ENCODE measurements at places on chromosomes 7 and 10.

- no peak for DNase-seq
Measured at GRCh38 chr10:55163388-55163979, 362.5 kb upstream of the PCDH15 start.

GRCh38 chr7:151094675-151095074 is 8.4 kb downstream of the AGAP3 start:
- peak; percentile 68 for DNase-seq

GRCh38 chr7:122307228-122307621 is 2.7 kb upstream of the FEZF1 start:
- no peak for DNase-seq

DNA sequence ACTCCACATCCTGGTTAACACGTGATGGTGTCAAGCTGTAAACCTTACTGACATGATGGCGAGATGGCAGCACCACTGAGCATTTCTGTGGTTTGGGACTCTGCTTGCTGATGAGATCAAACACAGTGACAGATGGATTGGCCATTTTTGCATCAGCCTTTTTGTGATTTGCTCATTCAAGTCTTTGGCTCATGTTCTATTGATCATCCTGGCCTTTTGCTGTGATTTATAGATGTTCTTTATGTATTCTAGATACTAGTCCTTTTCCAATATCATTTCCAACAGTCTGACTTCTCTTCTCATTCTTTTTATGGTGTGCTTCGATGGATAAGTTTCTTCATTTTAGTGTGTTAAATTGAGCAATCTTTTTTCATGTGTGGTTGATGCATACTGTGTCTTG is 24.7 kb upstream of the DIP2C start:
- DNase-seq, result no peak

DNA sequence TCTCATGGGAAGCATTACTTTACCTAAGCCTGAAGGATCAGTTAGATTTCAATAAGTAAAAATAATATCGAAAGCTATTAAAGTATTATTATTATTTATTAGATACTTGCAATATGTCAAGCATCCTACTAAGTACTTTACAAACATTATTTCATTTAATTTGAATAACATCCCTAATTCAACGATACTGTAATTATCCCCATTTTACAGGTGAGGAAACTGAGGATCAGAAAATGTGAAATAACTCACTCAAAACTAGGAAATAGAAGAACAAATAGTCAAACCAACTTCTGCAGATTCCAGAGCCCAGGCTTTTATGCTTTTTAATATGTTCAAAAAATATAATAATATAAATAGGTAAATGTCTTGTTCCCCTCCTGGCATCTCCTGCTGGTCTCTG is 10.3 kb upstream of the PDCD4 start:
- no peak for DNase-seq

DNA sequence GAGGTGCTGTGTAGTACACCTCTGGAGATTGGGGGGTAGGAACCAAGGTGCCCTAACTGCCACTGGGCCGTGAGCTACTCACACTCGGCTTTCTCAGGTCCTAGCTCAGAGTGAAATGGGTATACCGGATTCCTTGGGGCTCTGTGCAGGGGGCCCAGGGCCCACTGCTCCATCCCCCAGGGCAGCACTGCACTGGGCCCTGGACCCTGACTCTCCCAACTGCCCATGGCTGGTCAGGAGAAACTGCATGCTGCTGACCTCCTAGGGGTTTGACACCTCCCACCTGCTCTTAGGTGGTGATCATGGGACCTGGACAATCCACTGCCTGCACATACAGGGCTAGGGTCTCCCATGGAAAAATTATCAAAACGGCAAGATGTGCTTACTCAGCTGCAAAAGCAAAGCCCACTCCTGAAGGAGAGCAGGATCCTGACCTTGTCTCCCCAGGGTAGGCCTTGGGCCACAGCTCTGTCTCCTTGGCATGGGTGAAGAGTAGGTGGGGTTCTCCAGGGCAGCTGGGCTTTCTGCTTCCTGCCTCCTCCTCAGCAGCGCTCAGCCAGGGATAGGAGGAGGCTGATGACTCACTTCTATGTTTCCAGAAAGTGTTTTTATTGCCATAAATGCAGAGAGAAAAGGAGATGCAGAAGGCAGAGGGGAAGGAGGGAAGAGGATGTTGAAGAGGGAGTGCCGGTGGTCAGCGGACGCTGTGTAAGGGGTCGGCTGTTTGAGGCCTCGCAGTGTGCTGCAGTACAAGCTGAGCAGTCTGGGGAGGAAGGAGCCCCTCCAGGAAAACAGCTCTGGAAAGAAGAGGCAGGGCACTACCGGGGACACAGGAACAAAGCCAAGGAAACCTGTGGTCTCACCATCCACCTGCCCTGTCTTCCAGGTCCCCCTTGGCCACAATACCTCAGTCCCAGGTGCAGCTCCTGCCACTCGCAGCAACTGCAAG is 107.8 kb downstream of the ARHGAP22 start:
- peak; percentile 90 for DNase-seq

DNA sequence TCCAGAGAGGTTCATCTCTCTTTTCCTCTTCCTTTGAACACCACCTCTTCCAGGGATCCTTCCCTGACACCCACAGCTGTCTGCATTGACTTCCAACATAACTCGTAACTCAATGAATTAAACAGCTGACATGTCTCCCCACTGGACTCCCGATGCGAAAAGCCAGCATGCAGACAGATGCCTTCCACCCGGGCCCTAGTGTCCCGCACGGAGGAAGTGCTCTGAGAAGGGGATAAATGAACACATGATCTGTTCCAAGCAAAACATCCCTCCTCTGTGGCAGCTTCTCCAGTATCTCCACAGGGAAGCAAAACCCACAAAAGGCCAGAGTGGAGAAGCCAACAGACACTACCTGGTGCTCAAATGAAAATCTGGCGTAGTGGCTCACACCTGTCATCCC is 28.3 kb downstream of the OGDHL start:
- DNase-seq, result no peak

- no peak for DNase-seq
Measured at GRCh38 chr10:3745521-3745920, 39.5 kb downstream of the KLF6 start.

DNA sequence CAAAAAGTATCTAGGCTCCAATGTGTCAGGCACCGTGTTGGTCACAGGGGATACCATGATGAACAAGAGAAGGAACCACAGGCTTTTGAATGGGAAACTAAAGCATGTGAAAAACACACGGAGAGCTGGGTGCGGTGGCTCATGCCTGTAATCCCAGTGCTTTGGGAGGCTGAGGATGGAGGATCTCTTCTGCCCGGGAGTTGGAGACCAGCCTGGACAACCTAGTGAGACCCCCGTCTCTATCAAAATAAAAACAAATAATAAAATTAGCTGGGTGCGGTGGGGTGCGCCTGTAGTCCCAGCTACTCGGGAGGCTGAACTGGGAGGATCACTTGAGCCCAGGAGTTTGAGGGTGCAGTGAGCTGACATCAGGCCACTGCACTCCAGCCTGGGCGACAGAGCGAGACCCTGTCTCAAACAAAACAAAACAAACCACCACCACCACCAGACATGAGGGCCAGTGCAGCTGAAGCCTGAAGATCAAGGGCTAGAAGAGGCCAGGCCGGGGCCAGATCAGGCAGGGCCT is 611 bp upstream of the COPS6 start:
- DNase-seq, result no peak

DNA sequence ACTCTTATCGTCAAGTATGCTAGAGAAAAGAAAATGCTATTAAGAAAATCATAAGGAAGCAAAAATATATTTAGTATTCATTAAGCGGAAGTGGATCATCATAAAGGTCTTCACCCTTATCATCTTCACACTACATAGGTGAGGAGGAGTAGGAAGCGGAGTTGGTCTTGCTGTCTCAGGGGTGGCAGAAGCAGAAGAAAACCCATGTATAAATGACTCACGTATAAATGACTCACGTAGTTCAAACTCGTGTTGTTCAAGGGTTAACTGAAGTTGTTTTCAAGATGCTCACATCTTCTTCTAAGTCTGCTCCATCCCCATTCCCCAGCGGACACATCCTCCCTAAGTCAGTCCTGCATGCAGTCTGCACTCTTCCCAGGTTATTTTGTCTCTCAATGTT is 72.4 kb downstream of the SFMBT2 start:
- DNase-seq, result no peak

- no peak for DNase-seq
Measured at GRCh38 chr7:41003977-41004376, 698.9 kb downstream of the INHBA start.

GRCh38 chr10:44978570-44979280 is at the start of gene DEPP1:
Gene DEPP1 (minus strand): TSS chr10:44978809. CDS start chr10:44978030, 779 bp downstream.
- peak; percentile 88 for DNase-seq

DNA sequence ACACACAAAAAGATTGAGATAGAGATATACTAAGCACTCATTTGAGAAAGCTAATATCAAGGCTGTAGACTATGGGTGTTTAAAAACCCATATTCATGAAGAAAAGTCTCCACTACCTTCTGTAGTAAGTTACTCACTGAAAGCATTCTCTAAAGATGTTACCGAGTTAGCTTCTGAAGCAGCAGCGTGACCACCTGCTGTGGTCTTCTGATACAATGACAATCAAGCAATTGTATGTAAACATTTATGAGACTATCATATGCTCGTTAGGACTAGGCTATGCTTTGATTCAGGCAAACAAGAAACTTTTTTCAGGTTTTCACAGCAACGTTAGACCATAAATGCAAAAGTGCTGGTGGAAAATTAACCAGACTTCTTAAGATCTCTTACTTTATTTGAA is 11.2 kb downstream of the RHOBTB1 start:
- no peak for DNase-seq

DNA sequence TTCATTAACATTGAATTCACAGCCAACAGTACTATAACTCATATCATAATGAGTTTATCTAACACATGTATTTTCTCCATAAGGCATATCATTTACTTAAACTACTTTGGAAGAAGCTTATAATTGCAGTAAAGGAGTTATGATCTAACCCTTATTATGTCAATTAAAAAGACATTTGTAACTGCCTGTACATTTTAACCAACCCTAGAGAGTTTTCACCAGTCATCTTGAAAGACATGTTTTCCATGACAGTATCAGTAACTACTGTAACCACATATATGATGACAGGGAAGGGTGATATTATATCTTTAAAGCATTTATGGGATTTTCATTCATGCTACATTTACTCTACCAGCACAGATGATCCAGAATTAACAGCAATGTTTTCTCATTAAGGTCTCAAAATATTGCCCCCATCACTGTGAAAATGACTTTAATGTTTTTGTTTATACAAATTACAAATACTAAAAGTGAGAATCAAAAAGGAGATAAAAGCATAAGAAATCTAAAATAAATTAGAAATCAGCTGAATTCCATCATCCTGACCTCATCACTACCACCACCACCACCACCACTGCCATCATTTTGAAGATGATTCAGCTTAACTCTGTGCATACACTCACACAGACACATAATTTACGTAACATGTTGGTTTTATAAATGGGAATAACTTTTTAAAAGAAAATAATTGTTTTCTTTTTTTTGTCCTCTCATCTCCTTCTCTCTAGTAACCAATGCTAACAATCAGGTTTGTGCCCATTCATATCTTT is 53.6 kb downstream of the MKLN1 start:
- DNase-seq, result peak; percentile 76

DNA sequence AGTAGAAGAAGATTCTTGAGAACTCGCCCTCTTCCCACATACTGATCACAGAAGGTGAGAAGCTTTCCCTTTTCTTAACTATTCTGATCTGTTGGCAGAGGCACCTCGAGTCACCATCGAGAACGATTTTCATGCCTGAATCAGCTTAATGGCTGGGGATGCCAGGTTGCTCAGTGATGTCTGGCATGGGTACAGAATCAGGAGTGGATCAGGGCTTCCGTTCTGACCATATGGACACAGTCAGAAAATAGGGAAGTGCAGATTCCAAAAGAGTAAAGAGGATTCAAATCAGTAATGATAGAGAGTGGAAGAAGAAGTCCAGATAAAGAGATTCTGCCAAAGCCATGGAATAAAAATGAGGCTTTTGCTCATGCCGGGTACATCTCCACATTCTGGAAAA is 52.0 kb upstream of the GRB10 start:
- peak; percentile 34 for DNase-seq

DNA sequence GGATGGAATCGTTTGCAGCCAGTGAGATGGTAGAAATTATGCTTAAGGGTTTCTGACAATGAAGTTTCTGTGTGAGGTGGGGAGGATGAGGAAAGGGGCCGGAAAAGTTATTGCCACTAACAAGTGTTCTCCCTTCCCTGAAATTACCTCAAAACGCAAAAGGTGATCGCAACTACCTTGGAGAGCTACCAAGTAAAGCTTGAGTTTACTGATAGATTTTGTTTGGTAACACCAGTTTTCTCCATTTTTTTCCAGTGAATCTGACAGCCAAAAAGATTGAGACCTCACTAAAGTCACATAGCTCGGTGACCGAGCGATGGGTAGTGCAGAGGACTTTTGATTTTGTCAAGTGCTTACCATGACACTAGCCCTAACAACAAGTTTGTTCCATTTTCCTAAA is 1.6 kb downstream of the SUV39H2 start:
- DNase-seq, result peak; percentile 18

DNA sequence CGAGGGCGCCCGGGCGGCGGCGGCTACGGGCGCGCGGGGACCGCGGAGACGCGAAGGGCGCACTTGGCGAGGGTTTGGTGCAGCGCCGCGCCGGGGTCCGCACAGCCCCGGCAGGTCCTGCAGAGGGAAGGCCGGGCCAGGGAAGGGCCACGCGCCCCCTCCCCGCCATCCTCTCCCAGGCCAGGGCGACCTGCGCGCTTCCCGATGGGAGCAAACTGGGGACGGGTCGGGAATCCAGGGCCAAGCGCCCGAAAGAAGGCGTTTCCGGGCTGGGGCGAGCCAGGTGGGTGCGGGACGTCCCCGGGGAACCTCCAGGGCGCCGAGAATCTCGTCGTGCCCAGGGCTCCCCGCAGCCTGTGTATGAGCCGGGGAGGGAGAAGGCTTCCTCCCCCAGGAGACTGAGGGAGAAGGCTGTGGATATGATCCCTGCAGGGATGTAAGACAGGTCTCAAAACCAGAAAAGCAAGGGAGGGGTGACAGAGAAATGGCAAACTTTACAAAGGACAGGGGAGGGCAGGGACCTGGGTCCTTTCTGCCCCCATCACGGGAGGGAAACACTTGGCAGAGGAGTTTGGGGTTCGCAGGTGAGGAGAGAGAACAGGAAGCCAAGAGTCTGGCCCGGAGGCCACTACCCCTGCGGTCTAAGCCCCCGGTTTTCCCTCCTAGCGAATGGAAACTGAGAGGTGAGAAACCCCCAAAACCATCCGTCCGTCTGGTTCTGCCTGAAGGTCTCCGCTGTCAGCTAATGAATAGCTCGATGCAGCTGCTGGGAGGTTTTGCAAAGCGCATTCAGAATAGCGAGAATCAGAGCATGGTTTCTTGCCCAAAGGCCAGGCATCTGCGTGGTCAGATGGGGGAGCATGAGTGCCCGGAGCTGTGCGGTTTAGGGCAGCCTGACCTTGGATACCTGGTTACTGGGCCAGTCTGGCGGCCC is 674 bp downstream of the AMZ1 start:
- peak; percentile 55 for DNase-seq

GRCh38 chr10:52688899-52689298 is 83.7 kb downstream of the MBL2 start:
- no peak for DNase-seq

DNA sequence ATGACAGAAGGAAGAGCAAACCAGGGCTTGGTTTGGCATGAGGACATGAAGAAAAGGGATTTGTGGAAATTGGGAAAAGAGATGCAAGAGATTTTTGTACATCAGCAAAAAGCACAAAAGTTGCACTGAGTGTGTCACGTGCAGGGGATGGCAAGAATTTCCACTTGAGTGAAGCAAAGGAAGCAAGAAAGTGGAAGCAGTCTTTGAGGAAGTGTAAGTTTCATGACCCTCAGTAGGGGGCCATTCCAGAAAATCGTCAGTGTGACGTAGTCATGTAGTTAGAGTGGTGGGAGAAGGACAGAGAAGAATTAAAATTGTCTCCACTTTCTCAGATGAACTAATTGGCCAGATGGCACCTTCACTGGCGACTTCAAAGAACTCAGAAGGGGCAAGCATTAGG is 123.3 kb upstream of the FZD1 start:
- no peak for DNase-seq

Data from GM23248 (cell line).